NCI-H774 (cell line): ENCODE measurements at places on chromosomes 16 and 17.

DNA sequence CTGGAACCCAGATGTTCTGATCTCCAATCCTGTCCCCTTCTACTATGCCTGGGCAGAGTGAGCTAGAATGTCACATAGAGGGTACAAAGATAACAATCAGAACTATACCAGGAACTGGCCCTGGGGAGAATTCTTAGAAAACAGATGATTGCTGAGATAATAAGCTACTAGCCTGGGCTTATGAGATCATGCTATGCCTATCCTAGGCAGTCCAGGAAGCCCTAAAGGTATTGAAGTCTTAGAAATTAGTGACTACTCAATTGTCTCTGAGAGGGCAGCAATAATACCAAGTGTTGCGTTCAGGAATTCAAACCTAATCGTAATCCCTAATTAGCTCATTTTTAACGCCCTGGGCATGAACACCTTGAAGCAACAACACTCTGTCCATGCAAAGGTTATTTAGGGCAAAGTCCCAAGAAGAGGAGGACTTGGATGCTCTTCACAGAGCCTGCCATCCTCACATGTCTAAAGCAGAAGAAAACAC is 77.1 kb downstream of the MMD start:
- no peak for DNase-seq

- no peak for DNase-seq
Observed at GRCh38 chr16:30473231-30474073, 910 bp downstream of the ITGAL start.

- DNase-seq, result no peak
Observed at GRCh38 chr17:48491527-48492273, 39.1 kb downstream of the HOXB1 start.

- no peak for DNase-seq
Observed at GRCh38 chr17:40158438-40159013, 18.2 kb downstream of the CASC3 start.

DNA sequence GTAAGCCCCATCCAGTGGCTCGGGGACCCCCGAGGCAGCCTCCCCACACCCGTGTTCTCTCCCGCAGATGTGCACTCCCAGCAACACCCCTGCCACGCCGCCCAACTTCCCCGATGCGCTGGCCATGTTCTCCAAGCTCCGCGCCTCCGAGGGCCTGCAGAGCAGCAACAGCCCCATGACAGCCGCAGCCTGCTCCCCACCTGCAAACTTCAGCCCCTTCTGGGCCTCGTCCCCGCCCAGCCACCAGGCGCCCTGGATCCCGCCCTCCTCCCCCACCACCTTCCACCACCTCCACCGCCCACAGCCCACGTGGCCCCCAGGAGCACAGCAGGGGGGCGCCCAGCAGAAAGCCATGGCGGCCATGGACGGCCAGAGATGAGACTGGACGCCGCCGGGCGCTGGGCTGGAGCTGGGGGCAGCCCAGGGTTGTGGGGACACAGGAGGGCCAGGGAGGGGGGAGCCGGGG is 5.0 kb downstream of the UBALD2 start:
- no peak for DNase-seq

- no peak for DNase-seq
Observed at GRCh38 chr16:19184823-19185509, 16.9 kb downstream of the SYT17 start.

DNA sequence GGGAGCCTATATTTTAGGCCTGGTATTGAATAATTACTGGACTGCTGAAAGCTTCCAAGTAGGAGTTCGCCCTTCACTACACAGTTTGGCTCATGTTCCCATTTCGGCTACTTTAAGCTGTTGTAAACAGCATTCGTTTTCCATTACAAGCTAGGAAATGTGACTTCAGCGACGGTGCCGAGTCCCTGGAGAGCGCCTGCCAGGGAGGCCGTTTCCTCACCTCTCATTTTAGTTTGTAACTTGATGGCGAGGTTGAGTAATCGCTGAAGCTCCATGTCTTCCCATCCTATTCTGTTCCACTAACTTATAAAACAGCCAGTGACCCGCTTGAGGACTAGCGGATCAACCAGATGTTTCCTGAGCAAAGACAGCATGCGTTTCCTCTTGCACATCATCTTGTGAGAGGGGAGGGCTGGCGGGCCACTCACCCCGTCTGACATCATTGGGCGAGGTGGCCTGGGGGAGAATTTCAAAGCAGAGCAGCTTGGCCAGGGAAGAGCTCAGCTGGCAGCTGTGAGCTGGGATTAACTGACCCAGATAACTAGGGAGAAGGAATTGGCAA is 32.9 kb downstream of the PCTP start:
- no peak for DNase-seq

- DNase-seq, result no peak
Observed at GRCh38 chr17:40777459-40777858, 4.9 kb downstream of the KRT27 start.

- DNase-seq, result no peak
Observed at GRCh38 chr16:370979-371514, 709 bp upstream of the MRPL28 start.

- no peak for DNase-seq
Observed at GRCh38 chr16:76511203-76511602, 234.0 kb downstream of the CNTNAP4 start.

GRCh38 chr16:47463771-47464624 is 2.9 kb downstream of the PHKB start:
- no peak for DNase-seq

GRCh38 chr17:2174468-2175293 is 119.8 kb downstream of the HIC1 start:
- no peak for DNase-seq

- no peak for DNase-seq
Observed at GRCh38 chr16:22705799-22706198, 108.2 kb upstream of the HS3ST2 start.

GRCh38 chr17:52136166-52136565 is 22.3 kb downstream of the CA10 start:
- no peak for DNase-seq

DNA sequence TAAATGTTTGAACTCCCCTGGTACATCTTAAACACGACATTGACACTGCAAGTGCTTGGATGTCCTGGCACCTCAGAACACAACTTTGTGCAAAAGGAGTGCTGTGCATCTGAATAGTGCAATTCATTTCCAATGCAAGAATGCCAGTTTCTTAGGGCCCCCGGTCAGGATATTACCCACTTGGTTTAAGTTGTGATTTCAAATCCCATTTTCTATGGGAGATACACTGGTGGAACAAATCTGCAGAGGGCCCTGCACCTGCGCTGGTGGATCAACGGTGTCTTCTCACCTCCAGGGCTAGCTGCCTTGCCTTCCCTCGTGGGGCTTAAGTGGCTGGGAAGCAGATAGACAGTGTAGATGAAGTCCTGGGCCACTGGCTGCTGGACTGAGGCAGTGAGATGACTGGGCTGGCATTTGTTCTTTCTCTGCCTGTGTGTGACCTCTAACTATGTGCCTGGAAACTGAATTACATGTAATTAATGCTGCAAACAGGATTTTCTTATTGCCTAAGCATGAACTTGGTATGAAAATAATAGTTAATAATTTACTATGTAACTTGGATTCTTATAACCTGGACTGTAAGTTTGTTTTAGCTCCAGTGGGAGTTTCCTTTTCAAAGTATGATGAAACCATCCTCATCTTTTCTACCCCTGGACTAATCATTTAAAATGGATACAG is 20.9 kb downstream of the HAPSTR1 start:
- no peak for DNase-seq

- DNase-seq, result no peak
Observed at GRCh38 chr16:11405331-11406176, 60.3 kb downstream of the RMI2 start.

GRCh38 chr16:53769787-53770186 is 65.8 kb downstream of the FTO start:
- DNase-seq, result no peak

- no peak for DNase-seq
Observed at GRCh38 chr17:43018932-43019331, 3.3 kb downstream of the VAT1 start.

GRCh38 chr17:77345260-77345910 is 204.6 kb downstream of the SEC14L1 start:
- DNase-seq, result no peak

GRCh38 chr16:82201351-82201750 is 31.3 kb upstream of the MPHOSPH6 start:
- DNase-seq, result no peak

GRCh38 chr17:75621489-75621888 is 11.7 kb upstream of the SMIM5 start:
- DNase-seq, result no peak

GRCh38 chr17:67647482-67647881 is 70.3 kb upstream of the NOL11 start:
- DNase-seq, result no peak

GRCh38 chr16:72241930-72242329 is 70.0 kb upstream of the PMFBP1 start:
- no peak for DNase-seq

DNA sequence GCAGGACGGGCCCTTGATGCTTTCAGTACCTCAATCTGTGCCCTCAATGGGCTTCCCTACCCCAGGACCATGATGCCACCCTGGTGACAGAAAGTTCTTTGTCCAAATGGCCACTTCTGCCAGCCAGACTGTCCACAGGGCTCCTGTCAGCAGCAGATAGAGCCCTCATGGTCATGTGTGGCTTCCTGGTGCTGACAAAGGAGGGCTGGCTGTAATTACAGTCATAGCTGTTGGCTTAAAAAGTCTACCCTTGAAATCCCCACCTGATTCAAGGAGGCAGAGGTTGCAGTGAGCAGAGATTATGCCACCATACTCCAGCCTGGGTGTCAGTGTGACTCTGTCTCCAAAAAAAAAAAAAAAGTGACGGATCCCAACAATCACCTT is 3.3 kb downstream of the TRPV2 start:
- no peak for DNase-seq

- no peak for DNase-seq
Observed at GRCh38 chr16:64452446-64452845, 669.4 kb downstream of the CDH11 start.

DNA sequence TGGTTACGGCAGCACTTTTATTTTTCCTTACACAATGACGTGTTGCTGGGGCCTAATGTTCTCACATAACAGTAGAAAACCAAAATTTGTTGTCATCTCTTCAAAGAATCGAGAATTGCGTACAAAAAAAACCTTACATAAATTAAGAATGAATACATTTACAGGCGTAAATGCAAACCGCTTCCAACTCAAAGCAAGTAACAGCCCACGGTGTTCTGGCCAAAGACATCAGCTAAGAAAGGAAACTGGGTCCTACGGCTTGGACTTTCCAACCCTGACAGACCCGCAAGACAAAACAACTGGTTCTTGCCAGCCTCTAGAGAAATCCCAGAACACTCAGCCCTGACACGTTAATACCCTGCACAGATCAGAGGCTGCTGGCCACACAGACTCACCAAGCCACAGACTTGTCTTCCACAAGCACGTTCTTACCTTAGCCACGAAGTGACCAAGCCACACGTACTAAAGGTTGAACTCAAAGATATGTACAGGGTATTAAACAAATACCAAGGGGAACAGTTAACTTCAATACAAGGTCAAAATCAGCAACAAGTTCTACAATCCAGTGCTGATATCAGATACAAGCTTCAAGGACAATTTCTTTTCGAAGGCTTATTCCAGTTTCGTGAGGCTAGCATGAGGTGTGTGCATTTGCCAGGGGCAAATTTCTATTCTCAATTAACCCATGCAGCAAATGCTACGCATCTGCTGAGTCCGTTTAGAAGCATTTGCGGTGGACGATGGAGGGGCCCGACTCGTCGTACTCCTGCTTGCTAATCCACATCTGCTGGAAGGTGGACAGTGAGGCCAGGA is 2.4 kb downstream of the ACTG1 start:
- DNase-seq, result no peak

- peak; percentile 41 for DNase-seq
Observed at GRCh38 chr17:78412403-78412802, 34.0 kb downstream of the PGS1 start.

DNA sequence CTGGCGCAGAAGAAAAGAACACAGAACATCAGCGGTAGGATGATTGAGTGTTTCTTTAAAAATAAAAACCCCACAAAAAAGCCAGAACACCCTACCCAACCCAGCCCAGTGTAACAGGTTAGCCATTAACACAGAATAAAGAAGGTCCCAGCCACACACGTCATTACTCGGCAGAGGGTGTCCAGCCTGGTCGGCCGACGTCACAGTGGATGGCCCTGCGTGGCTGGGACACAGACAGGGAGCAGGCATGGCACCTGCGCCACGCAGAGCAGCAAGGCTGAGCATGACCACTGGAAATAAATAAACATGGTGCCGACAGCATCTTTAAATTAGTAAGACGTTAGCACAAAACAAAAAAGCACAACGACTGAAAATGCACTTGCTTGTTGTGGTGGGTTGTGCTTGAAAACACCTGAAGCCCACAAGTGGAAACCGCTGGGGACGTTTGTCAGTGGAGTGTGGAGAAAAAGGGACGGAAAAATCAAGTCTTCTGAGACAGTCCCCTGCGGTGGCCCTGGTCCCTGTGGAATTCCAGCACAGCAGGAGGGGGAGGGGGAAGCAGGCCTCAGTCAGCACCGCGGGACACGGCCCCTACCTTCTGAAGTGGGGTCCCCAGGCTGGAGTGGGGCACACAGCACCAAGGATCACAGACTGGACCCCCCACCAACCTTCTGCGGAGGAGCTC is 39.2 kb downstream of the SLC7A5 start:
- no peak for DNase-seq

DNA sequence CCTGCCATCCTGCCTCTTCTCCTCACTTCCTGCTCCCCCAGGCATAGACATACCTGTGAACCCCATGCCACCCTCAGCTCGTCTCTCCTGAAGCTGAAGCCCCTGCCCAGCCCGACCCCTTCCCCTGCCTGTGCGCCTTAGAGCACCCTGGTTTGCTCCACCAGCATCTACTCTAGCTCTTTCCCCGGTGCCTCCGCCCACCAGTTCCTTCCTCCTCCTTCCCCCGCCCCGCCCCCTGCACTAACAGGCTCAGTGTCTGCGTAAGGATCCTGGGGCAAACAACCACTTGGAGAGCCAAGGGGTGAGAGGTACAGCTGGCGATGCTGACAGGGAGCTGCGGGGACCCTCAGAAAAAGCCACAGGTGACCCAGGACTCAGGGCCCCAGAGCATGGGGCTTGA is 1.9 kb downstream of the GPR142 start:
- no peak for DNase-seq

GRCh38 chr17:62578757-62579487 is 48.5 kb upstream of the MRC2 start:
- DNase-seq, result no peak

DNA sequence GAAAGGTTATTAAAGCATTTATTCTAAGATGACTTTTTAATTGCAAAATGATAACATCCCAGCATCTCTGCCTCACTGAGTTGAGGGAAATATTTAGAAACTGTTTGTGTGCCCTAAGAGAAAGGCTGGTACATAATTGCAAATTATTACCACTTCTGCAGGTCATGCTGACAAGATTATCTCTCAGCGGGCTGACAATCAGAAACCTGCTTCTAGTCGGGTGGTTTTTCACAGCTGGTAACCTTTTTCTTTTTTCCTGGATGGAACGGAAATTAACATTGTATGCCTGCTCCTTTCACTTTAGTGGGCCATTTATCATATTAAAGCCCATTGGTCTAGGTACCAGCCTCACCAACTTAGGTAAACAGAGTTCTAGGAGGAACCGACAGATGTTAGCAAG is 17.0 kb upstream of the NUDT7 start:
- no peak for DNase-seq

DNA sequence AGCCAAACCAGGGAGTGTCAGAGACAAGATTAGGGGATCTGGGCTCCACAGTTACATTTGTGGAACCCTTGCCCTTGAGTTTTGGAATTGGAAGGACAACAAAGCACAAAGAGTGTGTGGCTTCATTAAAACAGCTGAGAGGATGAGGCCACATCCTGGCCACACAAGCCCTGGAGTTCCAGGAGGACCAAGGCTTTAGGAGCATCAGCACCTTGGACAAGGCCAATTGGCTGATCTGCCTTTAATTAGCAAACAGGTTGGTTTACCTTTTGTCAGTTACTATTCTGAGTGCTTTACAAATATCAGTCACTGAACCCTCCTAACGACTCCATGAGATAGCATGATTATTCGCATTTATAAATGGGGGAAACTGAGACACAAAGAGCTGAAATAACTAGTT is 54.7 kb downstream of the SLC6A2 start:
- DNase-seq, result no peak
